Left colon (tissue), 2 donors: ENCODE measurements at places on chromosomes 5 and 9. TPM values are rescaled to one million over a fixed set of nuclear protein-coding genes. Genes with fewer than 3 reads are reported as not detected.

DNA sequence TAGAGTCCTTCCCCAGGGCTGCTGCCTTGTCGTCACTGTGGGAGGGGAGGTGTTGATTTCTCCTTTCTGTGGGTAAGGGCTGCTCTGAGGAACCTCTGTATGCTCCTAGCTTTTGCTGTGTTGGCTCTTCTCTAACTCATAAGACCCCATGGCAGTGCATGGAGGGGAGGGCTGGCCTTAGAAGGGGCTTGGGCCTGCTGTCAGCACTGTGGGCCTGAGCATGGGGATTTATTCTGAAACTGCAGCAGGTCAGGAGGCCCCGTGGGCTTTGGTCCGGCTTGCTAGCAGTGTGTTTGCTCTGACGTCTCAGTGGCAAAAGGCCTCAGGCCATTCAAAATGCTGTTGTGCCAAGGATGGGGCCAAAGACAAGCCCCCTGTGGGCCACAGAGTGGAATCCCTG, 6.8 kb downstream of the FGF18 start:
- no peak for DNase-seq

GRCh38 chr5:82754759-82755158, 322.4 kb downstream of the TMEM167A start:
- DNase-seq = no peak

- peak; percentile 39 for DNase-seq
These were observed 26.4 kb upstream of the TTC39B start for GRCh38 chr9:15333376-15333881.

- DNase-seq = no peak
These were observed 92.1 kb downstream of the PBX3 start for GRCh38 chr9:125839317-125839716.

DNA sequence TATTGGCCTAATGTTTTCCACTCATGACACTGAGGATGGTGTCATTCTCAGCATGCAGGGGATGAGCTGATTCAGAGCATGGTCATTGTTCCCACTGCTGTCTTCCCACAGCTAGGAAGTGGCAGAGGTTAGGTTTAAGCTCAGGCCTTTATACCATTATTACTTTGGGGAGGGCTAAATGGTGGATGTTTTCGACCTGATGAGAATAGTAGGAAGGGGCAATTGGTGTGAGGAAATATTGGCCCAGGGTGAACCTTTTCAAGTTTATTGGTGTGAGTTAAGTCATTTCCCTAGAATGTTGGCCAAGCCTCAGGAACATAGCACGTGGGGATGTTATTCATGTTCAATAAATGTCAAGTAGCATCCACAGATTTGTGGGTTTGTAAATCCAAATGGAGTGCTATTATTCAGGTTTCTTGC, 59.6 kb downstream of the ARHGAP26 start:
- no peak for DNase-seq

DNA sequence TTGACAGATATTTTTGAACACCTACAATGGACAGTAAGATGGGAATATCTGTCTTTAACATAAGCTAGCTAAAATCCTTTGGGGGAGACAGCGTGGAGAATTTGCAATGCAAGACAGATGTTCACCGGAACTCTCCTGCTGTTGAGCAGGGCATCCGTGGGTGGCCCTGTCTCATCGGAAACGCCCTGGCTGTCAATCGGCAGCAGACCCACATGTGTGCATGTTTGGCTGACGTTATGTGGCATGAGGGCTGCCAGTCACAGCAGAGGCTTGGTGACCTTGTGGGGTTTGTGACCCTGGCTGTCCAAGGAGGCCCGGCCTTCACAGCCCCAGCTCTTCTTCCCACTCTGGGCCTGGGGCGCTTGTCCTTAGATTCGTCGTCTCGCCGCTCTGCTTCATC, 129.7 kb upstream of the OTULINL start:
- DNase-seq = no peak

DNA sequence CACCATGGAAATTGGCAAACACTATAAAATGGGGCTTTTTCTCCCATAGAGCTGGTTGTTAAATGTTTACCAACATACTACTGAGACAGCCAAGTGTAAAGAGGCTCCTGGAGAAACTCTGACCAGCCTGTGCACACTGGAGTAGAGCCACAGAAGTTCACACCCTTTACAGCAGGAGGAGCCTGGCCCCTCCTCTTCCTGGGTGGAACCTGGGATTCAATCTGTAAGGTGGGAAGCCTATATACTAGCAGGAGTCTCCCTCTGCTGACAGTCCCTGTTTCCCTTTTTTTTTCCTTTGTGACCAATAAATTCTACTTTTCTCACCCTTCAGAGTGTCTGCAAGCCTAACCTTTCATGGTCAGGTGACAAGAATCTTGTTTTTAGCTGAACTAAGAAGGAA, 10.4 kb upstream of the SLC30A5 start:
- DNase-seq = peak; percentile 66

GRCh38 chr5:101997235-101997634, 298.8 kb downstream of the SLCO4C1 start:
- DNase-seq = no peak

- DNase-seq = peak; percentile 62
These were observed 16.0 kb downstream of the ZNF462 start for GRCh38 chr9:106878934-106879333.

DNA sequence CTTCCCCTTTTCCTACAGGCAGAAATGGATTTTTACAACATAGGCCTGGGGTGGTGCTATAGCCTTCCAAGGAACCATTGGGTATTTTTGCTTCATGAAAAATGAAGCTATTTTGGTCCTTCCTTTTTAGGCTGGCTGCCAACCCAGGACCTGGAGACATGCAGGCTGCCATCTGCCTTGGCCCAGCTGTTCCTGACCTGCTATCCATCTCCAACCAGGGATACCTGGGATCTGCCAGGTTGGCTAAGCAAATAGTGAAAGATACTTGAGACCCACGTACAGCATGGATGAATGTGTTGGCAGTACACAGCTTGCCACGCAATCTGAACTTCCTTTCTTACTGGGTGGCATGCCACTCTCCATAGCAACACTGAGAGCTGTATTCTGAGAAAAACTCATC, 31.1 kb downstream of the MRPS27 start:
- DNase-seq = peak; percentile 18

GRCh38 chr5:132639706-132640130, 18.3 kb upstream of the IL13 start:
- no peak for DNase-seq

- no peak for DNase-seq
These were observed 24.4 kb upstream of the ICE1 start for GRCh38 chr5:5398071-5398470.

DNA sequence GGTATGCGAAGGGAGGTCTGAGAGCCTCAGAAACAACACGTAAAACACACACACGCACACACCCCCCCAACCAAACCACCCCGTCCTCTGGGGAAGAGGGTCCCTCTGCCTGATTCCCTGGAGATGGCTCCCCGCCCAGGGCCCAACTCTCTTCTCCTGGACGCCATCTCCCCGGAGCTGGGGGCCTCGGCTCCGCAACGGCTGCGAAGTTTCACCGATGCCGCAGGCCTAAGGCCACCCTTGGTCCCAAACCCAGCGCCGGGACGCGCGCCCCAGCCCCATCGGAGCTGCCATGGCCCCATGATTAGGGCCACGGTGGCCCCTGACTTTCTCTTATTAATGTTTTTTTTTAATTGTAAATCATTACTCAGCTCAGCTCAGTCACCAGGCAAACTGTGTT, 181.4 kb upstream of the TBCA start:
- no peak for DNase-seq

DNA sequence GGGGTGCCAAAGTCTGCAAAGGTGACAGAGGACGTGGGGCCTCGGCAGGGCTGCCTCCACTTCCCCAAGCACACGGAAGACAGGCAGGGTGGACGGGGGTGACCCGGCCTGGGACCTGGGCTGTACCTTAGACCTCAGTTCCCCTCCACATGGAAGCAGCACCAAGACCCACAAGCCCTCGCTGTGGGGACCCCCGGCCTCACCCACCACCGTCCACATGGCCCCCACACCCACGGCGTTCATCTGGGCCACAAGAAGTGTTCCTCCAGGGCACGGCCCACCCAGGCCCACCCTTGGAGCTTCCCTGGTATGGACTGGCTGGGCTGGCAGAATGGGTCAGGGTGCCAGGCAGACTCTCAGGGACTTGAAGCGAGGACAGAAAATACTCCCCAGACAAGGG, 45.8 kb upstream of the NKD2 start:
- no peak for DNase-seq

GRCh38 chr5:139204196-139204595, 6.0 kb upstream of the SIL1 start:
- no peak for DNase-seq

GRCh38 chr5:105639511-105639910, 2031.2 kb downstream of the EFNA5 start:
- no peak for DNase-seq

The GKAP1 gene
- 4.0 TPM for total RNA-seq

The TRPM3 gene
- total RNA-seq = 0.22 TPM

The C9orf50 gene
- total RNA-seq = 0.36 TPM

The NXNL2 gene
- not detected for total RNA-seq

The PLAC8L1 gene
- 0.49 TPM for total RNA-seq

The FAT2 gene
- not detected for total RNA-seq

The NSG2 gene
- 1.4 TPM for total RNA-seq

The BAAT gene
- not detected for total RNA-seq

The OR1J2 gene
- total RNA-seq = not detected

The TRIM36 gene
- 31.3 TPM for total RNA-seq
